ENCODE measurements at places on chromosomes 11 and 22.

DNA sequence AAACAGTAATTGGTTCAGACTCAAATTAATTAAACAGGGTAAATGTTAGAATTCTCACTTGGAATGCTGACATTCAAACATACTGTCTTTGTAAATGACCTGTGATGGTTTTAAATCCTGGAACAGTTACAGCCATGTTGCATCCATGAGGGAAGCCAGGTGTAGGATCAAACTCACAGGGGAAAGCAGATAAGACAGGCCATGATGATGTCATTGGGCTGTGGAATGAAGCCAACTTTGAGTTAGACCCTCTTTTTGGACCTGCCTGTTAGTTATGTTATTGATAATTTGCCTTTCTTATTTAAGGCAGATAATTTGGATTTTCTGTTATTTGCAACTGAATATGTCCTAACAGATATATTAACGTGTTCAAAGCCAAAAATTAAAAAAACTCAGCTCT, 39.3 kb upstream of the ABTB2 start:
- no peak for DNase-seq

DNA sequence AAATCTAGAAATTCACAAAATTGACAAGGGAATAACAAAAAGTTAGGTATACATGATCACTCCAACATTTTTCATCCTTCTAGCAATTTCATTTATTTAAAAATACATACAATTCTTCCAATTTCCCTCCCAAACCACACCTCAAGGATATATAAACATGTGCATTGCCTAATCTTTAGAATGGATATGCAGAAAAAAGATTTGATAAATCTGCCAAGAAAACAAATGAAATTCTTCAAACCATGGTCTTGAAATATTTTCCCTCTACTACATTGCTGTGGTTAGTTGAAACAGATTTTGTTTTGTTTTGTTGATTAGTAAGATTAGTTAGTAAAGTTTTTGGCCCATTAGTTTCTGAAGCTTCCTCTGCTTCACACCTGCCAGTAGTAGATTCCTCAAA, 703.3 kb upstream of the CCDC179 start:
- no peak for DNase-seq

- DNase-seq: no peak
Observed at GRCh38 chr11:119116601-119117000, 4.8 kb upstream of the HINFP start.

- no peak for DNase-seq
Observed at GRCh38 chr11:12721816-12722604, 47.8 kb downstream of the TEAD1 start.

DNA sequence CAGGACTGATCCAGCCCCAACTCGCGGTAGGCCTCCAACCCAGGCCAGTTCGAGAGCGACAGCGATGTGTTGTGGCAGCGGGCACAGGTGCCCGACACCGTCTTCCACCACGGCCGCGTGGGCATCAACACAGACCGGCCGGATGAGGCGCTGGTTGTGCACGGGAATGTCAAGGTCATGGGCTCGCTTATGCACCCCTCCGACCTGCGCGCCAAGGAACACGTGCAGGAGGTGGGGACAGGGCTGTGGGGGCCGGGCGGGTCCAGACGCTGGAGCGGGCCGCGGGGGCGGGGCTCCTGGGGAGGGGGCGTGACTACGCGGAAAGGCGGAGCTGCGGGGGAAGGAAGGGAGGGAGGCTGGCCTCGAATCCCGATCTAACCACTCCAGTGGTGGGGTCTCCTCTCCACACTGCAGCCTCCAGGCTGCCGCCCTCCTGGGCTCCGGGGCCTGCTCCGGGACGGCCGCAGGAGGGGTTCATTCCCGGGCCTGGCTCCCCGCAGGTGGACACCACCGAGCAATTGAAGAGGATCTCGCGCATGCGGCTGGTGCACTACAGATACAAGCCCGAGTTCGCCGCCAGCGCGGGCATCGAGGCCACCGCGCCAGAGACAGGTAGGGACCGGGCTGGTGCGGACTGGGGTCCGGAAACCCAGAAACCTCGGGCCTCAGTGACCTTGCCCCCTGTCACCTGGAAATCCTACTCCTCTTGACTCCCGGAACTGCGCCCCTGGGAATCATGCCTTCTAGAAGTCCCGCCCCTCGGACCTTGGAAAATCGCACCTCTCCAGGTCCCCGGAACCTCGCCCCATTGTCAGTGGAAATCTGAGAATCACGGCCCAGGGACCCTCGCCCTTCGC, 14.9 kb downstream of the TMEM258 start:
- DNase-seq: no peak

GRCh38 chr11:119024430-119025098, 6.0 kb downstream of the TRAPPC4 start:
- DNase-seq: no peak

GRCh38 chr22:17119481-17120202, 1.5 kb downstream of the TMEM121B start:
- DNase-seq: peak; percentile 71

GRCh38 chr22:33012833-33013450, 45.2 kb downstream of the SYN3 start:
- DNase-seq: no peak

GRCh38 chr11:106172386-106172991, 95.0 kb downstream of the AASDHPPT start:
- no peak for DNase-seq

DNA sequence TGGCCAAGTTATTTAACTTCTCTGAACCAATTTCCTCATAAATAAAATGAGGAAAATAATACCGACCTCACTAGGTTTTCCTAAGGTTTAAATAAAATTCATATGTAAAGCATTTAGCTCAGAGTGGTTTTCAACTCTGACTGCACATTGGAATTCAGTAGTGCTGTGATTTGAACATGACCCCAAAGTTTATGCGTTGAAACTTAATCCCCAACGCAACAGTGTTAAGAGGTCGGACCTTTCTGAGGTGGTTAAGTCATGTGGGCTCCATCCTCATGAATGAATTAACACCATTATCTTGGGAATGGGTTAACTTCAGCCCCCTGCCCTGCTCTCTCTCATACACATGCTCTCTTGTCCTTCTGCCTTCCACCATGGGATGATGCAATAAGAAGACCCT, 322.2 kb downstream of the AASDHPPT start:
- no peak for DNase-seq

All from inflammatory macrophage treated with lipopolysaccharide for 1 hour (primary cell).